ENCODE measurements at places on chromosomes 4 and X. TPM values are rescaled to one million over a fixed set of nuclear protein-coding genes. Genes with fewer than 3 reads are reported as not detected.

GRCh38 chr4:104973708-104974107, 173.0 kb upstream of the TET2 start:
- no peak overlapping the region for H3K4me3 ChIP-seq
- DNase-seq, result no peak
- no peaks in the 10 kb centered on the region for H3K36me3 ChIP-seq
- peaks cover 8% of the 10 kb centered on the region for H3K4me1 ChIP-seq
- H3K27me3 ChIP-seq, result no peaks in the 10 kb centered on the region

GRCh38 chr4:30866907-30867306, 146.7 kb downstream of the PCDH7 start:
- no peaks in the 10 kb centered on the region for H3K27me3 ChIP-seq
- no peak for DNase-seq
- H3K4me3 ChIP-seq, result no peak overlapping the region
- peaks cover 47% of the 10 kb centered on the region for H3K4me1 ChIP-seq

DNA sequence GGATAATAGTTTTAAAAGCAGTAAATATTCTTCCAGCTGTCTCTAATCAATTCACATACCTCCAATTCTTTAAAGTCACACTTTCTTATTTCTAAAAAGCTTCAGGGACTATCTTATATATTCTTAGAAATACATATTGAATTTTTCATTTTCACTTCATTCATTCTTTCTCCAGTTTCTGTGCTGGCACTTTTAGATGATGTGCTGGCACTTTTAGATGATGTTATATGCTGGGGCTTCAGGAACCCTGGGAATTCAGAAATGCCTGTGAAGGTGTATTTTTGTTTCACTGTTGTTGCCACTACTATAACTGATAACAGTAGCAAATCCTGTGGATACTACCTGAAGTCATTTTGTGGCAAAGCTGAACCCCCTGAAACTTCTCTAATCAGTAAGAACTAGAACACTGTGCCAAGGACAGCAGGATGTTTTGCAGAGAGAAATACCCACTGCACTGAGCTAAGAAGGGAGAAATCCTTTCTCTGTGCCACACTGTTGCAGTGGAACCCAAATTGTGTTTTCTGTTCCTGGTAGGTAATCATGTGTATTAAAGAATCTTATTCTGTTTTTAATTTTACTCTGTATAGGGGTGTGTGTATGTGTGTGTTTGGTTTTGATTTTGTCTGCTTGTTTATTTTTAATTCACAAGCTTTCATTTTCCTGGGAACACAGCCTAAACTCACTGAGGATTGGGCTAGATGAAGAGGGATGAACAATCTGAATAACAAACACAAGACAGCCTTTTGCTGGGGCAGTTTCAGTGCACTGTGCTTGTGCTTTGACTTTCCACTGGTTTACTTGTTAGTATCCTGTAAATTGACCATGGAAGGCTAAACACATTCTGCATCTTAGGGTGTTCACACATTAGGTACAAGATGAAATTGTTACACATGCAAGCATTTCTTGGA, 898.3 kb downstream of the CCSER1 start:
- no peaks in the 10 kb centered on the region for H3K4me1 ChIP-seq
- H3K27ac ChIP-seq, result no peak overlapping the region
- H3K36me3 ChIP-seq, result no peaks in the 10 kb centered on the region
- no peaks in the 10 kb centered on the region for H3K27me3 ChIP-seq
- DNase-seq, result peak; percentile 55
- H3K4me3 ChIP-seq, result no peak overlapping the region

SORBS2 gene
- total RNA-seq, result 70.4 TPM

DNA sequence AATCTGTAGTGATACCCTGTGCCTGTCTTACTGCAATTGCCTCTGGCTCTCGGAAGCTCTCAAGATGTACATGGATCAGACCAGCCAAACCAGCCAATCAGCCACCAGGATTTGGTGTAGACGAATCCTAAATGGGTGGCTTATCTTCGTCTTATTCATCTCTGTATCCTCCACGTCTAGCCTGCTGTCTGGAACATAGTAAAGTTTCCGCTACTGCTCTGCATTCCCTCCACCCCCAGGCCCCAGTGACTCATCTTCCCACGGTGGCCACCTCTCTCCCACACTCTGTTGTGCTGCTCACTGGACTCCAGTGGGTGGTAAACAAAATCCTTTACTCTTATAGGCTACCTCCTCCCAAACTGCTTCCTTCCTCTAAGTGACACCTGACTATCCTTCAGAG, 37.8 kb downstream of the SEPTIN6 start:
- DNase-seq, result no peak
- H3K36me3 ChIP-seq, result no peaks in the 10 kb centered on the region
- H3K4me3 ChIP-seq, result no peak overlapping the region
- no peaks in the 10 kb centered on the region for H3K4me1 ChIP-seq
- H3K27ac ChIP-seq, result no peak overlapping the region

- H3K27me3 ChIP-seq, result no peaks in the 10 kb centered on the region
- DNase-seq, result no peak
- H3K4me1 ChIP-seq, result no peaks in the 10 kb centered on the region
- H3K27ac ChIP-seq, result no peak overlapping the region
Observed at GRCh38 chr4:17476853-17477252, 35.0 kb downstream of the QDPR start.

DNA sequence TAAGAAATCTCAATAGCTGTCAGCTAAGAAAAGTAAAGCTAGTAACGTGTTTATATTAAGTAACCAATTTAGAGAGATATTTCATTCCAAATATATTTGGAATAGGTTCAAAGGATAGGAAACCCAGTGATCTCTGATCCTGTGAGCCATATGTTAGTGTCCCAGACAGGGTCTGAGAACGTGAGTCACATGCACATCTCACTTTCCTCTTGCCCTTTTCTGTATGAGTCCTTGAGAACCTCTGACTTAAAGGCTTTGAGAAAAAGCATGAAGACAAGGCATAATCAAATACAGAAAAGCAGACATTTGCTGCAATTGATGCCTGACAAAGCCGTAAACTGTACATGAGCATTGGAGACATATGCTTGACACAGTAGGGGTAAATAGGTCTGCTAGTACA, 655.1 kb upstream of the ADGRL3 start:
- no peaks in the 10 kb centered on the region for H3K36me3 ChIP-seq
- no peaks in the 10 kb centered on the region for H3K4me1 ChIP-seq
- no peak overlapping the region for H3K27ac ChIP-seq
- no peak for DNase-seq

DNA sequence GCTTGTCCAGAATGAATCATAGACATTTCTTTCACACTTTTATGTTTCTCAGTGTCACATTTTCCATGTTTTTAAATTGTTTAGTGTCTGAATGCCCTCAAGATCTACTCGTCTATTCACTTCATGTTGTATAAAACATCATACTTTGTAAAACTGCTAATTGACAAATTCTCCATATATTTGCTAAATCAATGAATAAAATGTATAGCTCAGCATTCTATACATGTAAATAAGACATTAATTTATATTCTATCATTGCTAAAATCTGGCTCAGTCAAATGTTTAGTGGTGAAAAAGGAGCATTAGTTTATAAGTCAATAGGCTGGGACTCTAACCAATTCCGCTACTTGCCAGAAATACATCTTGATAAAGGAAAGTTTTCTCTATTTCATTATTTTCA, 379.6 kb downstream of the NAF1 start:
- no peak for DNase-seq
- H3K27me3 ChIP-seq, result no peaks in the 10 kb centered on the region
- H3K27ac ChIP-seq, result no peak overlapping the region
- H3K4me1 ChIP-seq, result no peaks in the 10 kb centered on the region
- H3K4me3 ChIP-seq, result no peak overlapping the region
- no peaks in the 10 kb centered on the region for H3K36me3 ChIP-seq

DNA sequence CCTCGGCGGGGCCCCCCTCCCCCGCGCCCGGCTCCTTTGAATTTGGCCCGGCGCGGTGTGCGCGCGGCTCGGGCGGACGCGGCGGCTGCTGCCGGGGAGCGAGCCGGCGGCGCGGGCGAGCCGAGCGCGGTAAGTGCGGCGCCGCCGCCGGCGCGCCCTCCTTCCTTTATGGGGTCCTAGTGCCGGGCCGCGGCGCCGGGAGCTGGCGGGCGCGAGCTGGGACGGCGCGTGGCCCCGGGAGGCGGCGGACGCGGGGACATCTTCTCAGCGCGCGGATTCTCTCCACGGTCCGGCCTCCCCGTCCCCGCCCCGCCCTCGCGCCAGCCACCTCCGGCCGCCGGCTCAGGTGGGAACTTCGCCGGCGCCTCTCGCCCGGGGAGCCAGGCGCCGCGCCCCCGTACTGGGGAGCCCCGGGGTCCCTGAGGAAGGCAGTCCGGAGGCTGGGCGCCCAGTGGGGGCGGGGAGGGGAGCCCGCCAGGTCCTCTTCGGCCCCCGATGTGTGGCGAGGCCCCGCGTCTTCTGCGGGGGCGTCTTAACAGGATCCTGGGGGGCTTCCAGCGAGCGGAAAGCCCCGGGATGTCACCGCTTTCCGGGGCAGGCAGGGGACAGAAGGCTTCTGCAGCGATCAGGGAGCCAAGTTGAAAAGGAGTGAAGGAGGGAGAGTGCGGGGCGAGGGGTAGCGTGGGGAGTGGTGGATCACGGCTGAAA, 98.4 kb upstream of the TENM3 start:
- no peaks in the 10 kb centered on the region for H3K36me3 ChIP-seq
- H3K4me1 ChIP-seq, result peaks cover 16% of the 10 kb centered on the region
- H3K27ac ChIP-seq, result no peak overlapping the region
- H3K4me3 ChIP-seq, result peak overlapping the region; percentile 27
- DNase-seq, result peak; percentile 52

GRCh38 chr4:175705407-175705806, 106.7 kb downstream of the GPM6A start:
- no peak overlapping the region for H3K4me3 ChIP-seq
- no peak overlapping the region for H3K27ac ChIP-seq
- H3K36me3 ChIP-seq, result no peaks in the 10 kb centered on the region

GRCh38 chr4:82276332-82276640, 97.5 kb downstream of the HNRNPD start:
- no peaks in the 10 kb centered on the region for H3K27me3 ChIP-seq
- no peaks in the 10 kb centered on the region for H3K36me3 ChIP-seq
- no peak overlapping the region for H3K4me3 ChIP-seq
- H3K4me1 ChIP-seq, result no peaks in the 10 kb centered on the region

DNA sequence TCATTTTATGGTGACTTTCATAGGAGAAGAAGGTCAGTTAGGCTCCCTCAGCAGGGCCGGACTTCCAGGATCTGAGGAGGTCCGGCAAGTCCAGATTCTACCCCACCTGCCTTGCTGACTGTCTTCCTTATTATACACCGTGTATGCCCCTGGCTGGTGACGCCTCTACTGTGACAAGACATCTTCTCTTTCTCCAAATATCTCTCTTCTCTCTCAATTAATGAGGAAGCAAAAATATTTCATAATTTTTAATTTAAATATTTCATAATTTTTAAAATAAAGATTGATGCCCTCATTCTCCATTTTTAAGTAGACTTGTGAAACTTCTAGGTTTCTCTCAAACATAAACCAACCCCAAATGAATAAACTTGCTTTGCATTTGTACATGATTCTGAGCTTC, 202.5 kb downstream of the NSUN7 start:
- no peak overlapping the region for H3K27ac ChIP-seq
- H3K27me3 ChIP-seq, result no peaks in the 10 kb centered on the region
- peaks cover 16% of the 10 kb centered on the region for H3K4me1 ChIP-seq
- no peak overlapping the region for H3K4me3 ChIP-seq
- DNase-seq, result no peak

DNA sequence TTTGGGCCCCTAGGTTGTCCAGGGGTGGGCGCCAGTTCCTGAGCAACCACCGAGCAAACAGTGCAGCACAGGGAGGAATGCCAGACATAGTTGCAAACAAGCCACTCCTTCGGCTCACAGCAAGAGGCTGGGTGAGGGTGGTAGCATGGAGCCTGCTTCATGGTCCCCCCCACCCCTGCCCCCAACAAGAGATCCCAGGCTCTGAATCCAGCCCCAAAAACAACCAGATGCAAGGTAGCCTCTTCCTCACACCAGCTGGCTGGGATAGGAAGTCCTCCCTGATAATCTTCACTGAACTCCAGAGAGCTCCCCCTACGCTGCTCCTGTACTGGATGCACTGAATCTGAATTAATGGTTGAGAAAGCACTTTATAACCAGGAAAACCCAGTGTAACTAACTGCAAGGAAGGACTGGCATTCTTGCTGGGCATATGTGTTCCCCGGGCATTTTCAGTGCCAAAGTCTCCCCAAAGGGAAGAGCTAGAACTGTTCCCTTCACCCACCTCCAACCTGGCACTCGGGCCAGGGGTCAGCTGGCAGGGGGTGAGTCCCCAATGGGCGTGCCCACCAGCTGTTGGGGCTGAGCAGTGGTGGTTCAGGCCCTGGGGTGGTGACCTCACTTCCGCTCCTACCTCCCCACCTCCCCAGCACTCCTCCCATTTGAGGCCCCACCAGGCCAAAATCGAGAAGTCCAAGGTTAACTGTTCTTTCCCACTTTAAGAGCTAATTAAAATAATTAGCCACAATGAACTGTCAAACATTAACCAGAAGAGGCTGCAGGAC, 1.5 kb downstream of the ELF4 start:
- DNase-seq, result peak; percentile 39
- H3K27me3 ChIP-seq, result no peaks in the 10 kb centered on the region
- H3K36me3 ChIP-seq, result no peaks in the 10 kb centered on the region
- no peaks in the 10 kb centered on the region for H3K4me1 ChIP-seq
- peak overlapping the region; percentile 17 for H3K4me3 ChIP-seq
- peak overlapping the region; percentile 79 for H3K27ac ChIP-seq

GRCh38 chr4:187171706-187172339, 448.2 kb upstream of the FAT1 start:
- DNase-seq, result peak; percentile 16
- no peak overlapping the region for H3K4me3 ChIP-seq
- no peaks in the 10 kb centered on the region for H3K36me3 ChIP-seq
- no peaks in the 10 kb centered on the region for H3K27me3 ChIP-seq
- H3K27ac ChIP-seq, result no peak overlapping the region

BMPR1B gene
- total RNA-seq, result 7.3 TPM

USP51 gene
- total RNA-seq, result 4.4 TPM

DNA sequence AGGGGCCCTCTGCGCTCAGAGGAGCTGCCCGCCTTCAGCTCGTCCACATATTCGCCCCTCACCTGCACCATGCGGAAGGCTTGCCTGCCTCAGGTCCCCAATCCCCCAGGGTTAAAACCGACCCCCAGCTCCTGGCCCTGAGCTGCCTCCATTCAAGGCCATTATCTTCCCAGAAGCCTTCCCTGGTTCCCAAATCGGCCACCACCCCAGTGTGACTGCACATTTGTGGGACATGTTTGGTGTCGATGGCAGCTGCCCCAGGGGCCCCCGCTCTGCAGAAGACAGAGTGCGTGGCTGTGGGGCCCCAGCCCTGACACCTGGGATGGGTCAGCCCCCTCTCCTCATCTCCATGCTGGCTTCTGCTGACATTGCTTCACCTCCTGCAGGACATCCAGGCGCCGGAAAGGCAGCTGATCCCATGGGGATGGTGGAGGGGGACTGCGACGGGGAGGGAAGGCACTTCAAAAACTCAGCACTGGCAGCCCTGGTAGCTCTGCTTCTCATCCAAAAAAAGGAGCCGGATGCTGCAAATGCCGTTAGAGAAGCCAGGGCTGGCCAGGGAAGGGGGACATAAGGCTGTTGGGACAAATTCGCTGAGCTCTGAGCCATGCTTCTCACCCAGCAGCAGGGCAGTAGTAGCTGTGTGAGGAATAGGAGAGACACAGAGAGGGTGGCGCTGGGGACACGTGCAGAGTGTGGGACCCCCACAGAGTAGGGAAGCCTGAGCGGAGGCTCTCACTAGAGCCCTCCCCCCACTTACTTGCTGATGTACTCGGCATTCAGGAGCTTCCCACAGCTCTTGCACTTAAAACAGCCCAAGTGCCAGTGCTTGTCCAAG, 78.5 kb downstream of the ABLIM2 start:
- no peak overlapping the region for H3K27ac ChIP-seq
- no peaks in the 10 kb centered on the region for H3K36me3 ChIP-seq
- H3K4me1 ChIP-seq, result peaks cover 16% of the 10 kb centered on the region
- no peak overlapping the region for H3K4me3 ChIP-seq
- no peaks in the 10 kb centered on the region for H3K27me3 ChIP-seq

SYN1 gene
- total RNA-seq, result 0.11 TPM

IL2RG gene
- 14.0 TPM for total RNA-seq
